Panc1 (cell line): ENCODE measurements at places on chromosomes 3 and 15. TPM values are rescaled to one million over a fixed set of nuclear protein-coding genes. Genes with fewer than 3 reads are reported as not detected.

DNA sequence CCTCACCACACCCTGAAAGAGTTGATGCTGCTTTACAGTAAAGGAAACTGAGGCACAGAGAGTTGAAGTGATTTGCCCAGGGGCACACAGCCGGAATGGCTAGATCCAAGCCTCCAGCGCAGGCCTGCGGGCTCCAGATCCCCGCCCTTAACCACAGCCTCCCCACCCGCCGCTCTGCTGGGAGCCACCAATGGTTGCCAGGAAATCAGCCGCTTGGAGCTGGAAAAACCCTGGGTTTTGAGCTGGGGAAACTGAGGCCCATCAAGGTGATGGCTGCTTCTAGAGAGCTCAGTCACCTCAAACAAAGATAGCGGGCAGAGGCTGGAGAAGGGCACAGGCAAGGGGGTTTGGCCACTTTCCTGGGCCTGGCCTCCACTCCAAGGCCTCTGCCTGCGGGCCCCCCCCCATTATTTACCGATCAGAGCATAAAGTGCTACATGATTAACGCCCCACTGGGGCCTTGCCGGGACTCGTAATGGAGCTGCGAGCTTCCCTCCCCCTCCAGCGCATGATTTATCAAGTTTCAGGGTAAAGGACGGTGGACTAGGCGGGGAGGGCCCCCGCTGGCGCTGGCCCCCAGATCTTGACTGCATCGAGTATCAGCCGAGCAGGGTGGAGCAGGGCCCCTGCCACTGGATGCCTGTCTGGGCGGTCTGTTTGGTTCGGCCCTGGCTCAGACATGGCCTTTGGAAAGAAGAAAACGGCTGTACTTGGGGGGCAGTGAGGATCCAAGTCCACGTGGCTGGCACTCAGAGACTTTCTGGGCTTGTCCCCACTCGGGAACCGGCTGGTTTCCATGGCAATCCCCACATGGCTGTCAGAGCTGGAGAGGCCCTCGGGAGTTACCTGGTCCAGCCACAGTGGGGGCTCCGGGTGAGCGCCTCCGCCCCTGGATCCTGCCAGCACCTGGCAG is 9.1 kb downstream of the PLXND1 start:
- H3K27me3 ChIP-seq, result no peaks in the 10 kb centered on the region
- peak overlapping the region; percentile 36 for H3K4me3 ChIP-seq
- DNase-seq, result no peak
- H3K27ac ChIP-seq, result peak overlapping the region; percentile 99
- no peaks in the 10 kb centered on the region for H3K36me3 ChIP-seq
- peaks cover 100% of the 10 kb centered on the region for H3K4me1 ChIP-seq

GRCh38 chr3:123083383-123084124 is 16.7 kb downstream of the PDIA5 start:
- H3K4me1 ChIP-seq, result peaks cover 77% of the 10 kb centered on the region
- no peak for DNase-seq
- H3K36me3 ChIP-seq, result no peaks in the 10 kb centered on the region
- H3K27me3 ChIP-seq, result no peaks in the 10 kb centered on the region
- peak overlapping the region; percentile 74 for H3K27ac ChIP-seq

The LYZL4 gene
- not detected for total RNA-seq

DNA sequence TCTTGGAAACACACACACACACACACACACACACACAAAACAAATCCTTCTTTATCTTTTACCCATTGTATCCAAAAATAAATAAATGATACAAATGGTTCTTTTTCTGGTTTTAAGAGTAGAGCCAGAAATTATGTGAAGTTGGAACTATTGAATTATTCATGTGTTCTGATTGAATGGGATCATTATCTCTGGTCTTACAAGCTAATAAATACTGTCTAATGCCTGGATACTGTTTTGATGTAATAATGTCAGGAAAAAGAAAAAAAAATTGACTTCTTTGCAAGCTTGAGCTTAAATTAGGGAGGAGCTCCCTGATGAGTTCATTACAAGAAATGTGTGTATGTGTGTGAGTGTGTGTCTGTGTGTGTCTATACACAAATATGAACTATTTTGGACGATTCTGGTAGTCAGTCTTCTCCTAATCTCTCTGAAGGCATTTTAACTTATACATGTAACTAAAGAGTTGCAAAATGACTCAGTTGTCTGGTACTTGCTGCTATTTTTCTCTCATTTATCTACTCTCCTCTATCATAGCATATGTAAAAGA is 507.2 kb upstream of the AGTR1 start:
- H3K36me3 ChIP-seq, result no peaks in the 10 kb centered on the region
- no peaks in the 10 kb centered on the region for H3K4me1 ChIP-seq
- no peak overlapping the region for H3K27ac ChIP-seq
- no peak overlapping the region for H3K4me3 ChIP-seq
- no peak for DNase-seq

DNA sequence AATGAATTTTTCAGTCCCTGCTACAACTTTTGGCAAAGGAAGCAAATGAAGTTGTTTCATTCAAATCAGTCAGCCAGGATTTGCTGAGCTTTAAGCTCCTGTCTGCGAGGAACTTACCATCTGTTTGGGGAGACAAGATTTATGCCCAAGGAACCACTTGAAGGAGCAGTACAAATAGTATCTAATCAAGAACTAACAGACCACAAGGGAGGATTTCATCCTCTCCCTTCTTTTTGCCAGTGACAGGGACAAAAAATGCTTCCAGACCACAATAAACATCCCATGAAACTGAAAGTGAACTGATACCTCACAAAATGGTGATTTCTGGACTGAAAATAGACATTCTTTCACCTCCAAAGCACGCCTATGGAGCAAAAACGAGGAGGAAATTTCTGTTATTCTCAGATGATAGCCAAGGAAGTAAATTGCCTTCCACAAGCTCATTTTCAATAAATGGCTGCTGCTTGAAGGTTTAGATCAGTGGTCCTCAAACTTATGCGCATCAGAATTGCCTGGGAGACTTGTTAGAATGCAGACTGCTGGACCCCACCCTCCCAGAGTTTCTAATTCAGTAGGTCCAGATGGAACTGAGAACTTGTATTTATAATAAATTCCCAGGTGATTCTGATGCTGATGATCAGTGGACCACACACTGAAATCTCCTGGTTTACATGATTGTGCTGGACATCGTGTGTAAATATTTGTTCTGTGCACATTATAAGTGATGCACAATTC is 202.4 kb upstream of the GADL1 start:
- no peak for DNase-seq
- no peaks in the 10 kb centered on the region for H3K27me3 ChIP-seq
- H3K4me3 ChIP-seq, result no peak overlapping the region
- H3K27ac ChIP-seq, result no peak overlapping the region

- no peak overlapping the region for H3K27ac ChIP-seq
- H3K4me1 ChIP-seq, result 0 out of 2 replicates have a peak, but pooled peaks cover 5% of the 10 kb centered on the region
- H3K4me3 ChIP-seq, result no peak overlapping the region
- no peak for DNase-seq
- H3K36me3 ChIP-seq, result no peaks in the 10 kb centered on the region
- H3K27me3 ChIP-seq, result no peaks in the 10 kb centered on the region
Measured at GRCh38 chr15:99074446-99074845, 30.4 kb upstream of the SYNM start.

The UBA3 gene
- 47.1 TPM for total RNA-seq

The GP5 gene
- 0.05 TPM for total RNA-seq
